NCI-H1417 (cell line): ENCODE measurements at places on chromosomes 6 and 20.
A peak's percentile ranks its signal among the peaks of the same experiment; 100 is the strongest.

- no peak for DNase-seq
Observed at GRCh38 chr6:10550764-10551163, 29.6 kb downstream of the GCNT2 start.

DNA sequence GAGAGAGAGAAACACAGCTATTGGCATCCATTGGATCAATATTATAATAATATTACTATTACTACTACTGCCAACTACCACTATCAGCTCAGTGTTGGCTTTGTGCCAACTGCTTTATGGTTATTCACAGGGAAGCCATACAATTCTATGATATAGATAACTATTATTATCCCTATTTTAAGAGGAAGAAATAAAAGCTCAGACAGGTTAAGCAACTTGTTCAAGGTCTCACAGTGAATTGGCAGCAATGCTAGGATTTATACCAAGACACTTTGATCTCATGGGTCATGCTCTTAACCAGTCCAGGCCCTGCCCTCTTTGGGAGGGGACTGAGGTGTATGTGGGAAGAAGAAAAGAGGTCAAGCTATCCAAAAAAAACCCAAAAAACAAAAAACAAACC lies 82.0 kb upstream of the TRAF3IP2 start:
- no peak for DNase-seq

GRCh38 chr6:141552463-141552862 lies 580.3 kb upstream of the GJE1 start:
- peak; percentile 96 for DNase-seq

DNA sequence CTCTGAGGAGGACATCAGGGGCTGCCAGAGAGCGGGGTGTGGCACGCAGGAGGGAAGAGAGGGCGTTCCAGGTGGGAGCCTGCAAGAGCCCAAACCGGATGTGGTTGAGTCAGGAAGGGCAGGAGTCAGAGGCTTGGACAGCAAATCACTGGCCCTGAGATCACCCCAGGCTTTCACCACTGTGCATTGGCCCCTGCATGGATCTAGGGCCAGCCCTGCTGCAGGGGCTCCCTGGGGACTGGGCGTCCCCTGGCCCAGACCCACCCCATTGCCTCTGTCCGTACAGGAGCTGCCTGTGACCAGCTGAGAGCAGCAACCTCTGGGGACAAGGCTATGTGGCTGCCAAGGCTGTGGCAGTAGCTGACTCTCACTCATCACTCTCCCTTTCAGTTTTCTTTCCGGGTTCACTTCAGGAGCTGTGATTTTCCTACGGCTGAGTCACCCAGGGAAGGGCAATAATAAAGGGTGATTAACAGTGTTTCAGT lies 33.9 kb downstream of the KCNK17 start:
- no peak for DNase-seq

DNA sequence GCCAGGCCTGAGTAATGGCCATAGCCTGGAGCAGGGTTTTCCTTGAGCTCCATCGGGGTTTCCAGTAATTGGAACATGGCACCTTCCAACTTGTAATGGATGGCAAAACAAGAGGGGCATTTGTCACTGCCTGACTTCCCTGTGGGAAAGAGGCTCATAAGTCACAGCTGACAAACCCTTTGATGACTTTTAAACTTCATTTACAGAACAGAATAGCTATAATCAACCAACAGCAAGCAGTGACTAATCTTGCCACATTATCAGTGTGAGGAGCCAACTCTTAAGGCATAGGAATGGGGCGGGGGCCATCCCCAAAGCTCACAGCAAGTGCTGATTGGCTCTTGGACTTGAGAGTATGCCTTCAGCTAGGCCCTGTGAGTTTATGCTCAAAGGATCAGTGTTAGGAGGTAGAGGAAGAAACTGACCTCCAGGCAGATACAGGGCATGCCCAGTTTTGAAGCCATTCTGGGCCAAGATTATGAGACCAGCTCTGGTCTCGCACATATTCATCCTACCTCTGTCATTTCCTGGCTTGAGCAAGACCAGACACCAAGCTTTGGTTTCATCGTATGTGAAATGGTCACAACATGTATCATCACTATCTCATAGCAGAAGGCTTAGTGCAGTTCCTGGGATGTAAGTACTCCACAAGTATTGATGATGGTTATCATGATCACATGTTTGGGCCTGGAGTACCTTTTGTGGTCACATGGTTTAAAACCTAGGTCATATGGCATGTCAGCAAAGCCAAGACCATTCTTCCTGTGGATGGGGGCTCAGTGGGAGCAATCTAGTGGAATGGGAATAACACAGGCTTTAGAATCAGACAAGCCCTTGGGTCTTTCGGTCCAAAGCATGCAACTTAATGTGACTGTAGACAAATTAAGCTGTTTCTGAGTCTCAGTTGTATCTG lies 49.2 kb downstream of the EIF2S2 start:
- no peak for DNase-seq

- no peak for DNase-seq
Observed at GRCh38 chr6:2616811-2617210, 133.9 kb downstream of the MYLK4 start.

DNA sequence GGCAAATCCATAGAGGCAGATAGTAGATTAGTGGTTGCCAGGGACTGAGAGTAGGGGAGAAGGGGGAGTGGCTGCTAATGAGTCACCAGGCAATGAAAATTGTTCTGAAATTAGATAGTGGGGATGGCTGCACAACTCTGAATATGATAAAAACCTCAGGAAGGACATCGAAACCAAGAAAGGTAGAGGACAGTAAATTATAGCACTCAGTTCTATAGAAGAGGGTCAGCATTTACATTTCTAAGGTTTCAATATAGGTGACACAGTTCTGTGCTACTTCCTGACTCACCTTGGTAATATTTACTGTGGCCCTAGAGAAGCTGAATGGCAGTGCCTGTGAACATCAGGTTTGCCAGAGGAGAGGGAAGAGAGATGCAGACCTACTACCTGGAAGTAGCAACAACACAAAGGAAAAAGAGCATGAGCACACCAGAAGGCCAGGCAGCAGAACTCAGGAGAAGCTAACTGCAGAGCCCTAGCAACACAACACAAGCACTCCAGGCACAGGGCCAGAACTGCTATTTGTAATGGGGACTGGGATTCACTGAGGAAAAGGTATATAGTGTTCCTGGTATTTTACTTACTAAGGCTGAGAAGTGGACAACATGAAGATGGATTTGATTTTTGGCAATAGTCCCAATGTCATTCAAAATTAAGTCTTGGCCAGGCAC lies 75.9 kb downstream of the PLCG1 start:
- DNase-seq: no peak

DNA sequence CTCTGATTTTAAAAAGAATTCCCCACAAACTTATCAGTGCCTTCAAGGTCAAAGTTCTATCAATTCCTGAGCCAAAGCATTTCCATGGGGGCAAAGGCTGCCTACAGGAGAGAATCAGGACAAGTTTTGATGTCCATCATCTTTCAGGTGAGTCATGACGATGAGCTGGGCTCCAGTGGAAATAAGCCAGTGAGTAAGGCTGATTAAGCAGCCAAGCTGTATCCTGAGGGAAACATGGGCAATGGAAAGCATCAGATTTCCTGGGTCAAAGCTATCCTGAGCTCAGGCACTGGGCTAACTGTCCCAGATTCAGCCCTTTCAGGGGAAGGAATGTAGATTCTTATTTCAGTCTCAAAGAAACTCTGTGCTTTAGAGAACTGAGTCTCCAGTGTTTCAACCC lies 377.4 kb downstream of the CD109 start:
- DNase-seq: no peak

DNA sequence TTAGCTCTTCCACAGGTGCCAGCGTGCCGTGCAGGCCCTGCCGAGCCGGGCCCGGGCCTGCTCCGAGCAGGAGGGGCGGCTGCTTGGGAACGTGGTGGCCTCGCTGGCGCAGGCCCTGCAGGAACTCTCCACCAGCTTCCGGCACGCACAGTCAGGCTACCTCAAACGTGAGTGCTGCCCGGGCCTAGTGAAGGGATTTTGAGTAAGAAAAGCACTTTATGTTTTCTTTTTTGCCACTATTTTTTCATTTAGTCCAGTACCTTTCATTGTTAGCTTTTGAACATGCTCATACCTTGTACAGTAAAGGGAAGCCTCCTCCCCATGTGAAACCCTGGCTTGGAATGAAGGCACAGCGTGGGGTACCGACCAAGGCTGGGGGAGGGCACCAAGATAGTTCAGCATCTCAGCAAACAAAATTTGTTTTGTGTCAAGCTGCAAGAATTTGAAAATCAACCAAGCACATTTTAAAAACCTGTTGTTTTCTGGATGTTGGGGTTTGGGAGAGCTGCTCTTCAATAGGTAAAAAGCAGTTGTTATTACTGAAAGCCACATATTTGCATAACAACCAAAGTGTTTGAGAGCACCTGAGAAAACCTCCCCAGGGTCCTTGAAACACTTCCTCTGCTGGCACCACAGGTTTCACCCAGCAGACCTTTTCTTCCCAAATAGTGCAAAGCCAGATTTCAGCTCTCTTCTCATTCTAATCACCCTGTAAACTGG lies 18.4 kb downstream of the STX16 start:
- no peak for DNase-seq

- no peak for DNase-seq
Observed at GRCh38 chr6:143957679-143958274, 50.3 kb downstream of the PLAGL1 start.

- no peak for DNase-seq
Observed at GRCh38 chr6:115001731-115002350, 659.0 kb upstream of the HS3ST5 start.

- DNase-seq: no peak
Observed at GRCh38 chr6:158311193-158311592, 1.1 kb upstream of the TULP4 start.

DNA sequence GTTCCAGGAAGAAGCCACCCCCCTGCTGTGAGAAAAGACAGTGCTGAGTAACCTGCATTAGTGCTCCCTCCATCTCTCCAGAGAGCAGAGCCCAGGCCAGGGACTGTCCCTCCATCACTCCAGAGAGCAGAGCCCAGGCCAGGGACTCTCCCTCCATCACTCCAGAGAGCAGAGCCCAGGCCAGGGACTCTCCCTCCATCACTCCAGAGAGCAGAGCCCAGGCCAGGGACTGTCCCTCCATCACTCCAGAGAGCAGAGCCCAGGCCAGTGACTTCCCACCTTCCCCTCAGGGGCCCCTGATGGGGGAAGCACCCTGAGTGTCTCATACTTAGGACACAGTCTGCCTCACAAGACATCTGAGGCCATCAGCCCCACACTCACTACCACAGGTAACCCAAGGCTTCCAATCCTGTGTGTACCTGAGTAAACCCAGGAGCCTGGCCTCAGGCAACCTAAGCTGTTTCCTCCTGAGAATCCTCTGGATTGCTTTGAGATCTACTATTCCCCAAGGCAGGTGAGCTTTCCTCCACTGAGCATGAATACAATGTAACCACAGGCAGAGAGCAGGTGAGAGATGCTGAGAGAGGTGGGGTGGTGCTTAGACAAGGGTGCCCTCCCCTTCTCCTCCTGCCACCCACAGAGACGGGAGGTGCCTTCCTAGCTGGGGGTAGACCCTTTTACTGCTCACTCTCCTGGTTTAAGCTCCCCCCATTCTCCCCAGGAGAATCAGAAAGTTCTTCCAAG lies 4.9 kb downstream of the TBXT start:
- no peak for DNase-seq

GRCh38 chr20:61500791-61501321 lies 248.8 kb downstream of the CDH4 start:
- DNase-seq: no peak

- no peak for DNase-seq
Observed at GRCh38 chr6:39243809-39244208, 14.5 kb upstream of the KCNK5 start.

GRCh38 chr6:161971043-161971442 lies 697.2 kb upstream of the AGPAT4 start:
- DNase-seq: no peak

GRCh38 chr6:158805698-158806377 lies 13.3 kb downstream of the EZR start:
- no peak for DNase-seq

DNA sequence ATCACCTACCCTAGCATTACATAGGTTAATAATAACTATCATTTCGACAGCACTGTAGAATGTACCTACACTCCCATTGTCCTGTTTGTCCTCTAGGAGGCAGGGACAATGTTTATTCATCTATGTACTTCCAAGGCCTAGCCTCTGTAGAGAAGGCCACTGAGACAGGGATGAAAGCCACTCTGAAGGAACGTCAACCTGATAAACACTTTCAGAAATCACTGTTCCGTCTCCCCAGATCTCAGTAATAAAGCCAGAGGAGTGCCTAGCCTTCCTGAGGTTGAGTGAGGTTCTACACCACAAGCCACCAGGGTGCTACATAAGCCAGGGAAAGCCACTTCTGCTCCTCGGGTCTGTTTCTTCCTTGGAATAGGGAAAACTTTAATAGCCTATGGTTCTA lies 44.8 kb downstream of the POPDC3 start:
- DNase-seq: peak; percentile 55

DNA sequence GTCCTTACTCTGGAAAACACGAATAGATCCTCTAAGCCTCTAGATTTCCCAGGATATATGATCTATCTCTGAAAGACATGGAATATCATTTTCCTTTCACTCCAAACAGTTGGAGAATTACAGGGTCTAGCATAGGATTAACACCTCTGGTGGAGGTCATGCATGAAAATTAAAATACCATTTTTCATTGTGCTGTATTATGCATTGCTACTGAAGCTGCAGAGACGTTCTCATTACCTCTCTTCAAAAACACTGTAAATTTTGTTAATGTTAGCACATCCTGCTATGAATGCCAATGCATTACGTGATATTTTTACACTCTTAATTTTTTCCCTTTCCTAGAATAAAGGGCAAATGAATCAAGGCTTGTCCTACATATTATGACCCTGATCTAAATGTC lies 558.6 kb downstream of the TBC1D32 start:
- DNase-seq: no peak

DNA sequence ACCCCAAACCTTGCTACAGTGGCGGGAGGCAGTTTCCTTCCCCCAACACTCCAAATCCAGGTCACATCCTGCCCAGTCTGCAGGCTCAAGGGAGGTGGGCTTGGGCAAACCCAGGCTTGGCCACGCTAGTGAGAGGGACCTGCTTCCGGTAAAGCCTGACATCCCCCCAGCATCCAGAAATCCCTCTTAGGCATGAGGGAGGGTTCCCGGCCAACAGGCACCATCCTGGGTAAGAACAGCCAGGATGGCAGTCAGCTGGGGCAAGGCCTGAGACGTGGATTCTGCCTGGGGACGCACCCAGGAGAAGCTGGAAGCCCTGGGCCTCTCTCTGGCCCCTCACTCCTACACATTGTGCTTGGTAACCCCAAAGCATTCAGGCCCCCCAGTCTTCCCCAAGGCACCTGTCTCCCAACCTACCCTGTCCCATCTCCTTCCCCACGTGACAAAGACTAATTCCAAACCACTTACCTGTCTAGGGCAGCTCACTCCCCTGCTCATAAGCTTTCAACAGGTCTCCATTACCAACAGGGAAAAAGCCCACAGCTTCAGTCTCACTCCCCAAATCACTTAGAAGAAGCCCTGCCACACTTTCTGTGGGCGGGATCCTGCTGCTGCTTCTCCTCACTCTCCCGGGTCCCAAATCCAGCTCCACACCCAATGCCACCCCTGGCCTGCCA lies 2.1 kb downstream of the C20orf144 start:
- no peak for DNase-seq

GRCh38 chr6:116451916-116452315 lies 9.3 kb upstream of the CALHM6 start:
- DNase-seq: no peak

- peak; percentile 22 for DNase-seq
Observed at GRCh38 chr6:70706491-70707123, 38.9 kb downstream of the SMAP1 start.

- DNase-seq: no peak
Observed at GRCh38 chr6:49468042-49468441, 4.9 kb downstream of the CENPQ start.
